Neural crest cell (in vitro differentiated cells): ENCODE measurements at places on chromosomes 16 and 17. TPM values are rescaled to one million over a fixed set of nuclear protein-coding genes. Genes with fewer than 3 reads are reported as not detected.

DNA sequence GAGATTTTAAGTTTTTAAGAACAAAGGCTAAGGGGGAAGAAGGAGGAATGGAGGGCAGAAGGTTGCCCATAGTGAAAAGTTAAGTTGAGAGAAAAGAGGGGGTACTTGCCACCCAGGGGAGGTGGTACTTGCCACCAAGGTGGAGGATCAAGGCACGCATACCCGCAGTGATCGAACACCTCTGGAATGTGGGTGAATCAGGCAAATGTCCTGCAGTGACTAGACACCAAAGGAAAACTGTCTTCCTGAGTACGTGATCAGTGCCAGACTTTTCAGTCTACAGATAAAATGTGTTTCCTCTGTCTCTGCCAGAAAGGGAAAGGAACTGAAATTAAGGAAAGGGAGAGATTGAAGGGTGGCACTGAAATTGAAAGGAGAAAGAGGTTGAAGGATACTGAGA is 2285.3 kb downstream of the TP53TG3F start:
- H3K4me3 ChIP-seq, result no peak overlapping the region
- peaks cover 27% of the 10 kb centered on the region for H3K36me3 ChIP-seq
- H3K27me3 ChIP-seq, result peaks cover 2% of the 10 kb centered on the region
- no peaks in the 10 kb centered on the region for H3K4me1 ChIP-seq

- H3K27ac ChIP-seq, result no peak overlapping the region
- H3K36me3 ChIP-seq, result no peaks in the 10 kb centered on the region
- DNase-seq, result no peak
These were observed 37.0 kb upstream of the ARHGAP17 start for GRCh38 chr16:25052151-25052511.

DNA sequence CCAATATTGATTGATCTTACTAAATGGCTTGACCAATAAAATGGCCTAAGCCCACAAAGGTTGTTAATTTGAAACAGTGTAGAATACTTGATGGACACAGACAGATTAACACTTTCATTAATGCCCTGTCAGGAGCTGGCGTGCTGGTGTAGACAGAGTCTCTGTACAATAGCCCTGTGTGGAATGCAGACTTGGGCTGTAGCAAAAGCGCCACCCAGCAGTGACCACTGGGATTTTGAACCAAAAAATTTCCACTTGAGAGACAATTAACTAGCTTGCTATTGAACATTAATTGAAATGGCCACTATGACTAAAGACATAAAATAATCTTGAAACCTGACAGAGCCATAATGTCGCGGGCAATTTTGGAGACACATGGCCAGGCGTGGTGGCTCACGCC is 19.7 kb upstream of the GUCY2D start:
- DNase-seq, result no peak
- H3K36me3 ChIP-seq, result no peaks in the 10 kb centered on the region
- H3K4me3 ChIP-seq, result no peak overlapping the region
- H3K27ac ChIP-seq, result no peak overlapping the region

Gene MT4
- total RNA-seq, result not detected in 2 replicates

Gene KRT14
- total RNA-seq, result not detected in 2 replicates

Gene SLC52A1
- not detected in 2 replicates for total RNA-seq

Gene TRIM65
- 23.3 and 27.4 TPM in 2 replicates for total RNA-seq

GRCh38 chr17:55296171-55296695 is 31.5 kb downstream of the HLF start:
- no peak overlapping the region for H3K27ac ChIP-seq
- H3K4me1 ChIP-seq, result no peaks in the 10 kb centered on the region
- no peak overlapping the region for H3K4me3 ChIP-seq
- H3K36me3 ChIP-seq, result no peaks in the 10 kb centered on the region
- no peak for DNase-seq
- H3K27me3 ChIP-seq, result no peaks in the 10 kb centered on the region
